CD4-positive, alpha-beta T cell treated with Interleukin-21 for 1 hour (primary cell): ENCODE measurements at places on chromosomes 13 and 19.

DNA sequence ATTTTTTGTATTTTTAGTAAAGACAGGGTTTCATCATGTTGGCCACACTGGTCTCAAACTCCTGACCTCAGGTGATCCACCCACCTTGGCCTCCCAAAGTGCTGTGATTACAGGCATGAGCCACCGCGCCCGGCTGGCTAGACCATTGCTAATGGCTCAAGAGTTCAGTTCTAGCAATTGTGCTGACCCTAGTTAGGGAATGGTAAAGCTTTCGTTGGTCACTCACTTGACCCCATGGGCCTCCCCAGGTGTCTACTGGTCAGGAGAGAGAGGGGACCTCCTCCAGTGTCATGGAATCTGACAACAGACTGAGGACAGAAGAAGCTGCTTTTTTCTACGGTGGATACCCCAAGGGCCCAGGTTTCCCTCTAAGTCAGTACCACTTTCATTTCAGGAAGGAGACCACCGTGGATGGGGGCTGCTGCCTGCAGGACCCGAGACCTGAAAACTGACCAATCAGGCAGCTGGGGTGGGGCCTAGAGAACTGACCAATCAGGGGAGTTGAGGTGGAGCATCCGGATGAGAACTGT is 575 bp upstream of the ZNF556 start:
- DNase-seq, result no peak

GRCh38 chr13:29140277-29140676 is 320.1 kb downstream of the MTUS2 start:
- DNase-seq, result no peak

- no peak for DNase-seq
Observed at GRCh38 chr13:30864433-30865122, 41.5 kb upstream of the MEDAG start.

DNA sequence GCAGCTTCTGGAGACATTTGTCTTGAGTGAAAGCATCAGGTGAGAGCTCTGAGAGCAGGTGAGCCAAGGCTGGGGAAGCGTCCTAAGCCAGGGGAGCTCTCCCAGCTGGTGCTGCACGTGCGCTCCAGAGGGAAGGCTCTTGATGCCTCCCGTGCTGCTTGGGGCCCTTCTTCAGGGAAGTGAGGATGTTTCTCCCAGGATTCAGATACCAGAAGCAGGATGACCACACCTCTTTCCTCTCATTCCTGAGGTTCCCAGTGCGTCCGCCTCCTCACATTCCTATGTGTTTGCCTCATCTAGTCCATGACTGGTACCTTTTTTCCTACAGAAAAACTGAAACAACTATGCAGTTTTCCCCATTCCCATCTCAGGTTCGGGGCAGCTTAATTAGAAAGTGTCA is 231.0 kb upstream of the IRS2 start:
- DNase-seq, result no peak

DNA sequence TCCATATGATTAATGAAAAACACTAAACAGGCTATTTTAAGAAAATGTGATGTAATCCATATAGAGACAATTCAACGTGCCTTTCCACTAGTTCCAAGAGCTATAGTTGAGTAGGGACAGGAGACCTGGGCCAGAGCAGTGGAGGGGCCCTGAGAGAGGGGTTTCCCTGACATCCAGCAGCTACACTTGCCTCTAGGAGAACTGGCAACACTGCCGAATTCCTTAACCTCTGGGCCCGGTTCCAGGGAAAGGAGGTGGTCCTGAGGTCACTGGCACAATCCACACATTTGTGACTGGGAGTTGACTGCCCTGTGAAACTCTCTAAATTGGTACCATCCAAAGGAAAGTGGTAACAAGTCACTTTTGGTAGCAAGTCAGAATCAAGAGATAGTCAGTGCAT is 264.4 kb downstream of the DCLK1 start:
- no peak for DNase-seq

- DNase-seq, result no peak
Observed at GRCh38 chr19:13952931-13953531, 722 bp downstream of the DCAF15 start.

- no peak for DNase-seq
Observed at GRCh38 chr19:1156305-1156801, 17.7 kb downstream of the SBNO2 start.
